ENCODE measurements at places on chromosomes 7 and 10.
A peak's percentile ranks its signal among the peaks of the same experiment; 100 is the strongest.

GRCh38 chr7:45918556-45918955, 2.5 kb downstream of the IGFBP3 start:
- DNase-seq = no peak

DNA sequence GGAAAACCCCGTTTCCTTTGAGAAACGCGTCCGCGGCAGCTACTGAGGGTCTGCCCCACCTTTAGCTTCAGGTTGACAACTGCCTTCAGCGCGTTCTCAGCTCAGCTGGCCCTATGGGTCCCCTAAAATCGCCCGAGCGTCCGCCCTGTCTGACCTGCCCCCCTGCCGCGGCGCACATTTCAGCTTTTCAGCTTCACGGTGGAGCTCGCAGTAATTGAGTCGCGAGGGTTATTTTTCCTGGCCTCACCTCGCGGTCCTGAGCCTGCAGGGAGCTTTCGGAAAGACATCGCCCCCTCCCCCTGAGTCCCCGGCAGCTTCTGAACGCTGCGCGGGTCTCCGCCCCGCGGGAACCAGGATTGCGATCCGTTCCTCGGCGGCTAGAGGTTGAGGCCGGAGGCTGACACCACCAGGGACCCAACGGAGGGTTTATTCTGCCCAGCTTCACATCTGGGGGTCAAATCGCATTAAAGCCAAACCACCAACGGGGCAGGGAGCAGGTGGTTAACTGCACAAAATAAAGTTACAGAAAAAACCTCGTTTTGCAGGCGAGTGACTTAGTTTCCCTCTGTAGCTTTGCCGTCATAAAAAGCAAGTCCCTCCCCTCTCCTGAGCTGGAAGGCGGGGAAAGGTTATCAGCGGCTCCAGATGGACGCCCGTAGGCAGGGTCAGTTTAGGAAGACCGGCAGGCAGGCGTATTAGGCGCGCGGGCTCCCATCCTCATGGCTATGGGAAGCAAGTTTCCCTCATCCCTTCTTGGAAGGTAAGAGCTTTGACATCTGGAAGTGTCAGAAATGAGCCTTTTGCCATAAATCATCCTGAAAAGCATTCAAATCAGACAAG, 11.0 kb downstream of the TWIST1 start:
- no peak for DNase-seq

DNA sequence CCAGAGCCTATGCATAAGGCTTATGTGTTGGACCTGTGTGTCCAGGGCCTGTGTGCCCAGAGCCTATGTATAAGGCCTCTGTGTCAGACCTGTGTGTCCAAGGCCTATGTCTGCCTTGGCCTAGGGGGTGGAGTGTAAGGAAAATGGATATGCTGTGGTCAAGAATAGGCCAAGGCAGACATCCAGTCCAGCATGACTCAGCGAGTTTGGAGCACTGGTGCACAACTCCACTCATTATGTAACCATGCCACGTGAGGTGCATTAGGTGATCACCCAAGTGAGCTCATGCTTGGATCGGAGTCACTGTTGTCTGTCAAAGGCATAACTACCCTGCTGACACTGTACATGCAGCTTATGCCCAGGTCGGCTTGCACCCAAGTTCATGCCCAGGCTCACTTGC, 238.9 kb downstream of the CACNA2D1 start:
- DNase-seq = no peak

DNA sequence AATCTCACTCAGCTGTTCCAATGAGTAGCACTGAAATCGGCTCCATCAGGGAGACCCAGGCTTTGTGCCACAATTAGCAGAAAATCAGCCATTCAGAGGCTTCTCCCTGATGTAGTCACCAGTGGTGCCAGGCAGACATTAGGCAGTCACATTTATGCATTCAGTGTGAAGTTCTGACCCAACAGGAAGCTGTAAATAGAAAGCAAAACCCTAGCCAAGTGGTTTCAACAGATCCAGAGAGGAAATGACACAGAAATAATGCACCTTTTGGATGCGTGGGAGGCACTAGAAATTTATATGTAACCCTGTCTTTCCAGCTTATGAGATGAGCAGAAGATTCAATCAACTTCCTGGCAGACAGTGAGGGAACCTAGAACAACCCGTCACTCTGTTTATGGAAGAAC, 186.4 kb downstream of the PDE1C start:
- DNase-seq = no peak

DNA sequence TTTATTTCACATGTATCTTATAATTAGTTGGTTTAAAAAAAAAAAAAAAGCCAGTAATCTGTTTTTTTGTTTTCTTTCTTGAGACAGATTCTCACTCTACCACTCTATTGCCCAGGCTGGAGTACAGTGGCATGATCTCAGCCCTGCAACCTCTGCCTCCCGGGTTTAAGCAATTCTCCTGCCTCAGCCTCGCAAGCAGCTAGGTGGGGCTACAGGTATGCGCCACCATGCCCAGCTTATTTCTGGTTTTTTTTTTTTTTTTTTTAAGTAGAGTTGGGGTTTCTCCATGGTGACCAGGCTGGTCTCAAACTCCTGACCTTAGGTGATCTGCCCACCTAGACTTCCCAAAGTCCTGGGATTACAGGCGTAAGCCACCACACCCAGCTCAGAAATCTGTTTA, 34.1 kb upstream of the CAPZA2 start:
- DNase-seq = no peak

DNA sequence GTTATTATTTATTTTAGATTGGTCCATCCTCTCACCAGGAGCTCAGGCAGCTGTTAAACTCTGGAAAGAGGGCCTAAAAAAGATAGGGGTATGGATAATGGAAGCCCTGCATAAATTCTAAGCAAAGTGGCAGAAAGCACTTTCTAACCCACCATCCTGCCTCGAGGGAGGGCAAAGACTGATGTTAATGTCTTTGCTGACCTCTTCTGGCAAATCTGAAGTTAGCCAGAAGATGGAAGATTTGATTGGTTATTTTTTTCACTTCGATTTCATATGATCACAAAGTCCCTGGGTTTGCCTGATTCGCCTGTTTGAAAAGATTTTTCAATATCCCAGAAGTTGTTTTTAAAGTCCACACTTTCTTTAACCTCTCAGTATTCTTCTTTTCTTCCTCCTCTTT, 24.8 kb downstream of the OR9A2 start:
- no peak for DNase-seq

DNA sequence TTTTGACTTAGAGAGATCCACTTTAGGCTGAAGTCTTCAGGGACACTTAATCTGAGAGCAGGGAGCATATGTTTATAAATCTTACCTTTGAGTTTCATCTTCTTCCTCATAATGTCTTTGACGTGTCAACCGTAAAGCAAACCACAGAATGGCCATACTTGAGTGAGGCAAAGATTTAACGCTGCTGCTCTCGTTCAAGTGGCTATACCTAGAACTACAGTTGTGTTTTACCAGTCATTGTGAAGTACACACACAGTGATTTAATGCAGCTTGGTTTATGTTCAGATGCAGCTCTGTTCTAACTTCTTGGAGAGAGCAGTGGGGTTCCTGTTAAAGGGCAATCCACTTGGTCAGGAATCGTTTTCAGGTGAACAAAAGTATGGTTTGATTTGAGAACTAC, 39.9 kb upstream of the GOT1 start:
- no peak for DNase-seq

- no peak for DNase-seq
Measured at GRCh38 chr7:101363734-101364374, 1.2 kb downstream of the COL26A1 start.

- no peak for DNase-seq
Measured at GRCh38 chr10:100907175-100907574, 5.6 kb upstream of the SLF2 start.

GRCh38 chr10:5460468-5461202, 38.7 kb downstream of the CALML5 start:
- no peak for DNase-seq

- no peak for DNase-seq
Measured at GRCh38 chr7:111370002-111370401, 192.3 kb downstream of the IMMP2L start.

GRCh38 chr7:116165717-116166116, 44.6 kb upstream of the TES start:
- no peak for DNase-seq

DNA sequence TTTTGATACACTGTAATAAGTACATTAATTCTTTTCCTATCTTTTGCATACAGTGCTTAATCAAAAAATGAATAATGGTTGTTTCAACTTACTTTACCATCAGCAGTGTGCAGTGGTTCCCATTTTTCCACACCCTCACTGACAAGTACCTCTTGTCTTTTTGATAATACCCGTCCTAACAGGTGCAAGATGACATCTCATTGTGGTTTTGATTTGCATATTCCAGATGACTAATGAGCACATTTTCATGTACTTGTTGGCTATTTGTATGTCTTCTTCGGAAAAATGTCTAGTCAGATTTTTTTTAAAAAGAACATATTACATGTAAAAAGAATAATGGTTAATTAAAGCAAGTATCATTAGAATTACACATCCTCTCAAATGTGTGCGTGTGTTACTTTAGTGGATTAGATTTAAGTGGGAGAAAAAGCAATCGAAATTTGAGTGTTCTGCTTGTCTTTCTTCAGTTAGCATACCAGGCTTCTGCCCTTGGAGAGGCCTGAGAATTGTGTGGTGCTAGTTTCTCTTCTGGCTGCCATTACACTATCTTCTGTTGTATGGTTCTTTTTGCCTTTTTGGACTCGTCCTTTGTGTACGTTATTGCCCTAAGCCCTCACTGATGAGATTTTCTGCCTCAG, 291.2 kb downstream of the AUTS2 start:
- DNase-seq = no peak

DNA sequence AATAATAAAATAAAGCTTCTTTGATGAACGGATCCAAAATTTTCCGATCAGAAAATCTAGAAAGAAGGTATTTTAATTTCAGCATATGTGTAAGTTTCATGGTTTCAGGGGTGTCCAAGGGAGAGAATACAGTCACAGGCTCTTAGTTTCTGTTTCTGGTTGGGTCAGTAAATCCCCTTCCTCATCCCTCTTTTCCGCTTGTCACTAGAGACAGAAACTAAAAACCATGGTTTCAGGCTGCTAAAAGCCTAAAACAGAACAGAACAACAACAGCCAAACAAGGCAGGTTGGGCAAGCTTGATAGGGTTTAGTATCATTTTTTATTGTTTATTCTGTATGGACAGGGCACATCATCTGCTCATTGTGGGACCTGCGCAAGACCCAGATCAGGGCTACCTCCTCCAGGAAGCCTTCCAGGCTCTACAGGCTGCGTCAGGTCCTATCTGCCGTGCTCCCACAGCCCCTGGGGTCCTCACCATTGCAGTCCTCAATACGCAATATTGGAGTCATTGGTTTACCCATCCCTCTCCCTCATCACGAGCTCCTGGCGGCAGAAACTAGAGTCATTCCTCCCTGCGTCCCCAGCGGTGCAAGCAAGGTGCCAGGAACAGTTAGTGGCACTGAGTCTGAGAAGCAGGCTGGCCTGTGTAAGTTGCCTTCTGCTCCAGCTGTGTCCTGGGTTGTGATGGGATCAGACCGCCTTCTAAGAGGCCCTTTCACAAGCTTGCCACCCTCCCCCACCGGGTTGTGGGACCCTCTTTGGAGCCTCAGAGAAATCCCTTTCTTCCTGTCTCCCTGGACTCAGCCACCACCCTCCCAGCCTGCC, 70.2 kb upstream of the CUX1 start:
- DNase-seq = no peak

DNA sequence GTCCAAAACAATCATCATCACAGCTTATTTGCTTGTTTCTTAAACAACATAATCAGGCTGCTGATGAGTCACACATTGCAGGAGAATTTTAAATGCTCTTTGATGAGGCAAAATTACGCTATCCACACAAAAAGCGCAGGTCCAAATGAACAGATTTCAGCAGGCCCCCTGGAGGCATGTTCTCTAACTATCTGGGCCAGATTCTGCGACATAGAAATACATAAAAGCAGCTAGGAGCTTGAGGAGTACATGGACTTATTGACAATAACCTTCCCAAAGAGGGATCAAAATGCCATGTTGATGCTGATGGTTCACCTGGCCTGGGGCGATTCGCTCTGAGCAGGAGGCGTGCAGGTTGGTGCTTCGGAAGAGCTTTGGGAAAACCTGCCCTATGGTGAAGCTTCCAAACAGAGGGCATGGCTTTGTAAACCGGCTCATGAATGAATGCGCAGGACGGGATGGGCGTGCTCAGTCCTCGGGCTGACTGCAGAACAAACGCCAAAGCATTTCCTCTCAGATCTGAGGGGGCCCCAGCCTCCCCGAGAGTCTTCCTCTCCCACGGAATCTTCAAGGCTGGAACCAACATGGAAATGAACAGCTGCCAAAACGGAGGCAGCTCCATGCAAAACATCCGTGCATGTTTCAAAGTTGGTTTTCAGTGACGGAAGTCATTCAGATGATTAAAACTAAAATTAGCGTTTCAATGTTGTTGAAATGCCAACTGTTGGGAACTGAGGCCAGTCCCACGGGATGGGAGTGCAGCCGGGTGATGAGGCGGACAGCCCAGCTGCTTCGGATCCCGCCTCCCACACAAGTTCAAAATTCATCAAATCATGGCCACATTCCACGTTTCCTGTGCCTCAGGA, 179.6 kb downstream of the TCERG1L start:
- DNase-seq = no peak

DNA sequence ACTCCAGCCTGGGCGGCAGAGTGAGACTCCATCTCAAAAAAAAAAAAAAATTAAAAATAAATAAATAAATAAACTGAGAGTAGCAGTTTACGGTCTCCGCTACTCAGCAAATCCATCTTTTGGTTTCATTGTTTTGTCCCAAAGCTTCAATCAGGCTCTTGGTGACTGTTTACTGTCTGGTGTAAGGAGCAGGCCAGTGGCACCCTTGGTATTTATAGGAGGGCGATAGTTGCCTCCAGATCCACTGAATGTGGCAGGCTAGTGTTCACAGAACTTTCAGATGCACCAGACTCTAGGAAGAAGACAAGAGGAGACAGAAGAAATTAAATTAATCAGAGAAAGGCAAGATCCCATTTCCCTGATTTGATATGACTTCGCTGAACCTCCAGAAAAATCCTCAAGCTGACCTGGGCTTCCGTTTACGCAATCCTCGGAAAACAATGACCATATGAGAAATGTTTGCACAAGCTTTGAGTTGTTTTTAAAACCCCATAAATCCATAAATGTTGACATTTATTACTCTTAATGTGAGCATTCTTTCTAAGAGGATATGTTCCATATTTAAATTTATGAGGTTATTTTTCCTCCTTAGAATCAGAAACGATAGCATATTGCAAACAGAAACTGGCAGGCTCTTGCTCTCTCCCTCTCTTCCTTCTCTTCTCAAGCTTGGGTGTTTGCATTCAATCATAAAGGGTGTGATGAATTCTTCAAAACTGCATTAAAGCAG, 7.1 kb upstream of the MUC3A start:
- DNase-seq = peak; percentile 36

DNA sequence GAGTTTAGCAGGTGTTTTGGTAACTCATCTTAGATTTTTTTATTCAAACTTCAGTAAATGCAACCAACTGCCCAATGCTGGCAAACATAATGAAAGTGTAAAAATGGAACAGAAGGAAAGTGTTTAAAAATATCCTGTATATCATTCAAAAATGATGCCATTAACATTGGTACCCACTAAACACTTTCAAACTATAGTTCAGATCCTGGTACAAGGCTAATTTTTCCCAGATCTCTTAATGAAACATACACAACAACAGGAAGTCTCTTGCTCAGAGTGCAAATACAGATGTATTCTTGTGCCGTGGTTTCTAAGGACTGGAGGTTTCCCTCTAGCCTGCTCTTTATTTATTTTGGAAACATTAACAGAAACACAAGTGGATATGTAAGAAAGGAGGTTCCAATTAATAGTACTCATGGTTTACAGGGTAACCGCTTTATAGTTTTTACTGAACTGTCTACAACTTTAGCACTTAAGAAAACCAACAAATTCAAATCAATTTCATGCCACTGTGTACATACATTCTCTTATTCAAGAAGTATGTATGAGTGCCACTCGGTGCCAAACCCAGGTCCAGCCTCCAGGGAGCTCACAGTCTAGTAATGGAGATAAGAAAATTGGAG, 176.0 kb upstream of the AKR1E2 start:
- DNase-seq = no peak

- no peak for DNase-seq
Measured at GRCh38 chr7:40870108-40870507, 735.3 kb downstream of the SUGCT start.

Measured in NCI-H1417 treated with DMSO at 0.1 percent for 48 hours (cell line).